GM04504 (cell line): ENCODE measurements at places on chromosomes 1 and 21.

GRCh38 chr1:157315544-157315943 lies 177.3 kb upstream of the ETV3 start:
- no peak for DNase-seq

GRCh38 chr1:11331036-11331944 lies 58.3 kb downstream of the UBIAD1 start:
- no peak for DNase-seq

GRCh38 chr1:228740543-228741317 lies 5.5 kb downstream of the RHOU start:
- DNase-seq = no peak

- DNase-seq = no peak
These were observed 32.6 kb upstream of the TLR5 start for GRCh38 chr1:223175633-223176032.

- DNase-seq = no peak
These were observed 260.8 kb downstream of the GPATCH2 start for GRCh38 chr1:217369996-217370551.

DNA sequence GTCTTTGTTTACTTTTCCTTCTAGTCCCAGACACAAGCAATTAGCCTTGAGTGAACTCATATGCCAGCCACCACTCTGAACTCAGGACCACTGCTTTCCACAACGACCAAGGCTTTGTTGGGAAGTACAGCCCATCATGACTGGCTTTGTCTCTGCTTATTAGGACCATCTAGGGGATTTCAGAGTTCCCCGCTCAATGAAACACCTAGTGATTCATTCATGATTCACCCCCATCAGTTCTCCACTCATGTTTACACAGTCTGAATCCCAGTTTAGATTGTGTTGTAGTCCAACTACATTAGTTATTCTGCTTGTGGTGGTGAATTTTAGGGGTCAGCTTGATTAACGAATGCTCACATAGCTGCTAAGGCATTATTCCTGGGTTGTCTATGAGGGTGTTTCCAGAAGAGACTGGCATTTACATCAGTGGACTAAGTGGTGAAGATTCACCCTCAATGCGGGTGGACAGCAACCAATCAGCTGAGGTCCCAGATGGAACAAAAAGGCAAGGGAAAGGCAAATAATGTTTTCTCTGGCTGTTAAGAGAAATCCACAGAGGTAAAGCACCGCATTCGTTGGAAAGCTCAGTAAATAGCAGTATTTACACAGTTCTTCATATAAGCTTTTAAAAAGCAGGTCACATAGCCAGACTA lies 122.7 kb downstream of the RGS21 start:
- no peak for DNase-seq

DNA sequence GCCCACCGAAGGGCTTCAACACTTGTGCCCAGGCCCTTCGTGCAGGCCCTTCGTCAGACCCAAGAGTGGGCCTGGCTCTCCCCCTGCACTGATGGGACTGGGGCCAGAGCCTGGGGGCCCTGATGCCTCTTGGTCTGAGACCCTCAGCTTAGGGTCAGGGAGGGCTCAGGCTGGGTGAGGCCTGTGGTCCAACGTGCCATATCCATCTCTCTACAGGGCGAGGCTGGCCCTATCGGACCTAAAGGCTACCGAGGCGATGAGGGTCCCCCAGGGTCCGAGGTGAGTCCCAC lies 15.6 kb downstream of the COL6A1 start:
- DNase-seq = no peak

DNA sequence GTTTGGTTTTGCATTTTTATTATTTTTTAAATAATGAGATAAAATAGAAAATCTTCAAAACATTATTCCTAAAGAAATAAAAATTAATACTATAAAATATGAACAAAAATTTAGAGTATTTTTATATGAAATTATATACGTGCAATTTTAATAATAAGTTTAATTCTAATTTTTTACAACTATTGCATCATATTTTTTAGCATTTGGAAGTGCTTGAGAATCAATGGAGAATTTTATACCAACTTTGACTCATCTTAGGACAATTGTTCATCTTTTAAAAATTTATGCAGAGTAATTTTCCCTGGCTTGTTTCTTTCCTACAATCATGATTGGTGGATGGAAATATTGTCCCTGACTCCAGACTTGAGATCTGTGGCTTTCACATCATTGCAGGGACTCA lies 362.5 kb downstream of the MRPL39 start:
- DNase-seq = no peak

DNA sequence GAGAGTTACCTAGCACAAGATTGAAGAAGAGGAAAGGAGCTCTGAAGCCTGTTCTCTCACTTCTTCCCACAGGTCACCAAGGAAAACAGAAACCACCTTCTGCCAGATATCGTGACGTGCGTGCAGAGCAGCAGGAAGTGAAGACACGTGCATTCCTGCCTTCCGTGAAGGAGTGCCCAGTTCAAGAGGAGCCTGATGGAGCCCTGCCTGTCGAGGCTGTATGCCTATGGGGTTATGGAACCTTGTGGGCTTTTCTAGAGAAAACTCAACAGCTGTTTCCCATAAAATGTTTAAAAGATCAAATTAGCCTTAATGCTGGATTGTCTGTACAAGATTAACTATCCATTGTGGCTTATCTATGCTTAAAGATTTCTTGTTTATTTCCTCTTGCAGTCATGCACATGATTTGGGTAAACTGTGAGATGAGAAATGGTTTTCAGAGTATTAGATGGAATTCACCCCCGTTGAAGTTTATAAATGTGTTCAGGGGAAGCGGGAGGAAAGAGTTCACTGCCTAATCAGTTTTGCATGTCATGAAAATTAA lies 27.8 kb downstream of the NTPCR start:
- no peak for DNase-seq

- no peak for DNase-seq
These were observed 184.0 kb downstream of the CDC7 start for GRCh38 chr1:91684481-91685196.

- no peak for DNase-seq
These were observed 49.2 kb upstream of the CCDC190 start for GRCh38 chr1:162910161-162910560.

- DNase-seq = no peak
These were observed 17.0 kb downstream of the KCNAB2 start for GRCh38 chr1:6062670-6063069.

DNA sequence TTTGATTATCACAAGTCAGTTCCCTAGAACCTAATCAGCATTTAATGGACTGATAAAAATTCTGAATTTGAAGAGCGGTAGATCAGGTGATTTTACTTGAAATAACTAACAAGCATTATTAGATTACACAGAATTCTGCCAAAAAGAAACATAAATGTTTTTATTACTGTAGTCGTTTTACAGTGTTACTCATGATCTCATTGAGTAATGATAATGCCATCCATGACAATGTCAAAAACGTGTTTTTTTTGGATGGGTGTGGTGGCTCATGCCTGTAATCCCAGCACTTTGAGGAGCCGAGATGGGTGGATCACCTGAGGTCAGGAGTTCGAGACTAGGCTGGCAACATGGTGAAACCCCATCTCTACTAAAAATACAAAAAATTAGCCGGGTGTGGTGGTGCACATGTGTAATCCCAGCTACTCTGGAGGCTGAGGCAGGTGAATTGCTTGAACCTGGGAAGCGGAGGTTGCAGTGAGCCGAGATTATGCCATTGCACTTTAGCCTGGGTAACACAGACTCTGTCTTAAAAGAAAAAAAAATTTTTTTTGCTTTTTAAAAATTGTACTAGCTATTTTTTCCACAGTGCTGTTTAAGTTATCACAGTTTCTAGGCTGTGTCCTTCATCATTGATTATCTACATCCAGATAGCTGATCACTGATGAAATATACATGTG lies 56.6 kb downstream of the LAMC1 start:
- no peak for DNase-seq

- DNase-seq = peak; percentile 74
These were observed 157.1 kb upstream of the SYT6 start for GRCh38 chr1:114310695-114311271.

DNA sequence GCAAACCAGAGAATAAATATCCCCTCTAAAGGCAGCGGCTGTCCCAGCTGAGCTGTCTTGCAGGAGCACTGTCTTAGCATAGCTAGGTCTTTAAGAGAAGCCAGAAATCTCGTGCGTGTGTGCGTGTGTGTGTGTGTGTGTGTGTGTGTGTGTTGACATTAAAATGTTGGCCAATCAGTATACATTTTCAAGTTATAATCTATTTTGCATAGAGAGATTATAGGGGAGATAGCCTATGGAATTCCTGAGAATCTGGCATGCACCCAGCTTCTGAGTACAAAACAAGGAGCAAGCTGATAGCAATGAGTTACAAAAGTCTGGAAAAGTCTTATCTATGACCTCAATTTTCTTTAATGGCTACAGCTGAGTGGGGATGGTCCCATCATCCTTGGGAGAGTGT lies 17.7 kb downstream of the METTL13 start:
- no peak for DNase-seq

GRCh38 chr1:3774946-3775489 lies 2.5 kb downstream of the SMIM1 start:
- DNase-seq = no peak

- no peak for DNase-seq
These were observed 104.6 kb downstream of the ARHGEF10L start for GRCh38 chr1:17643861-17644703.

DNA sequence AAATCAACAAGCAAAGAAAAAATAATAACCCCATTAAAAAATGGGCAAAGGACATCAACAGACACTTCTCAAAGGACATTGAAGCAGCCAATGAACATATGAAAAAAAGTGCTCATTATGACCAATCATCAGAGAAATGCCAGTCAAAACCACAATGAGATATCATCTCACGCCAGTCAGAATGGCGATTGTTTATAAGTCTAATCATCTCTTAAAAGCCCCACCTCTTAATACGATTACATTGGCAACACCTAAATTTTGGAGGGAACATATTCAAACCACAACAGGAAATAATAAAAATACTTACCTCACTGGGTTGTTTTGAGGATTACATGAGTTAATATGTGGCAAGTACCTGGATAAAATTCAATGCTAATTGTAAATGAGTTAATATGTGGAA lies 57.1 kb upstream of the PLPPR4 start:
- no peak for DNase-seq

DNA sequence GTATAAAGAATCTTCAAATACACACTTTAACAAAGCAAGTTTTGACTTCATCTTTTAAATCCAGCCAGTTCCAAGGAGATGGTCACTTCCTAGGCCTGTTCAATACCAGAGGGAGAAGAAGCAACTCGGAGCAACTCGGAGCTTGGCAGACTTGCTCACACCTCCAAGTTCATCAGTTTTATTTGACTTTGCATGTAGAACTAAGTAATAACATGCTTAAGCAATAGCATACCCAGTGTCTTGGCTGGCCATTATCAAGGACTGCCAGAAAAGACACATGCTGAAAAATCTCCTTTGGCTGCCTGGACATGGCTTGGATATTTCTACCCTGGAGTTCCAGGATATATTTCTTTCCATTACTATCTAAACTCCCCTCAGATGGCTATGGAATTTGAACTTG lies 52.6 kb downstream of the GNG12 start:
- DNase-seq = no peak

- DNase-seq = no peak
These were observed 74.2 kb downstream of the SIK1 start for GRCh38 chr21:43352568-43353281.

DNA sequence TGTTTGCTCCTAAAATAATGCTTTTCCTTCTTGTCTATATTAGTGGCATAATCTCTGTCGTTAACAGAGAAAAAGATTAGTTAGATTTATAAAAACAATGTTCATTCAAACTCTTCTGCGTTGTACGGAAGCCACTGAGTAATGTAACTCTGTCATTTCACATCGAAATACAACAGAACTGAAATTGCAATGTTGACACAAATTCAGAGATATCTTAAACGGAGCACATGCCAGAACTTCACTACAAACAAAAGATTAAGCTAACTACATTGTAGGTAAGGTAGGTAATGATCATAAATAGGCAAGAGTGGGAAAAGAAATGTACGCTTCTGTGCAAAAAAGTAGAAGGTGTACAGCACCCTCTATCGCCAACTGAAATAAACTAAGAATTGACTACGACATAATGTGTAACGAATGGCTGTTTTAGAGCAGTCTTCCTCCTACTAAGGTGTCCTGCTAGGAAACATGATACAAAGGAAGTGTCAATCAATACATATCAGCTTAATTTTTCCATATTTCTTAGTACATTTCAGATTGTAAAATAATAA lies 56.6 kb downstream of the PCNX2 start:
- no peak for DNase-seq

- DNase-seq = no peak
These were observed 77.4 kb downstream of the NPHP4 start for GRCh38 chr1:5914676-5915365.

DNA sequence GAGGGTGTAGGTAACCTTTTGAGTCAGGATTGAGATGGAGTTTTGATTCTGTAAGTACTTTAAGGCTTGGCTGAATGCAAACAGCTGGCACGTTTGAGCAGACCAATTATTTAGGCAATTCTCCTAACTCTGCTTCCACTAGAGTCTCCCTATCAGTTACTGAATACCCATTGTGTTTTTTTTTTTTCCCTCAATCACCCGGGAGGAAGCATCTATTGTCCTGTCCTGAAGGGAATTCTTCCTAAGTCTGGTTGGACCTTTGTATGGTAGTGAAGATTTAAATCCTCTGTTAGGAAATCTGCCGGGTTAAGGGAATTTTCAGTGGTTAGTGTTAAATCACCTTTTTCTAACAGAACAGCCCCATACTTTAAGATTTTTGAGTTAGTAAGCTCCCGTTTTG lies 571.2 kb upstream of the USP24 start:
- DNase-seq = no peak

DNA sequence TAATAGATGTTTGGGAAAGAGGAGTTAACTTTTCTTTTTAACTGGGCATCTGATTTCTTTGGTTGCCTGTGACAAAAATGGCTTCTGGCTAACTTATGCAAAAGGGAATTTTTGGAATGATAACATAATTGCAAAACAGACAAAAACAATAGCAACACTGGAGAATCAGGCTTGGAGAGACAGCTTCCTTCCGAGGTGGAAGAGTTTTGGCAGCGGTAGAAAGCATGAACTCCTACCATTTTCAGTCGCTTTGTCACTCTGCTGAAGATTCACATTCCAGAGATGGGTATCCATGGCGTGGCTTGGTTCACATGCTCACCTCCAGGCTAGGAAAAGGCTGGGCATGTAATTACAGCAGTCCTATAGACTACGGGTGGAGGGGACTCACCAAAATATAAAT lies 17.2 kb upstream of the FGGY start:
- no peak for DNase-seq

DNA sequence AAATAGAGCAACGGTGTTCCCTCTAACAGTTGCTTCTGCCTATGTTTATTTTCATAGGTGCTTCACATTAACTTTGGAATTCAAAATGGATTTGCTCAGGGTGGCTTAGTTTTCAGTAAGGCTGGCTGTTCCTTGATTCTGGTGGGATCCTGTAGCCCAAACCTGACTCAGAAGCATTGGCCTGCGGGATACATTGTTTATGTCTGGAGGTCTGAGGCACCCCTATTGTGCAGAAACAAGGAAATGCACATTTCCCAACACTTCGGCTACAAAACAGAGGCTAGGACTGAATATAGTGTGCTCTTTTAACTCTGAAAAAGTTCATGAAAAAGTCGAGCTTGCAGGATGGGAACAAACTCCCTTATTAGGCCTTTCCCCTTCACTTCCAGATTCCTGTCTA lies 133.8 kb upstream of the F3 start:
- DNase-seq = no peak
